ENCODE measurements at places on chromosomes 12 and 14.

DNA sequence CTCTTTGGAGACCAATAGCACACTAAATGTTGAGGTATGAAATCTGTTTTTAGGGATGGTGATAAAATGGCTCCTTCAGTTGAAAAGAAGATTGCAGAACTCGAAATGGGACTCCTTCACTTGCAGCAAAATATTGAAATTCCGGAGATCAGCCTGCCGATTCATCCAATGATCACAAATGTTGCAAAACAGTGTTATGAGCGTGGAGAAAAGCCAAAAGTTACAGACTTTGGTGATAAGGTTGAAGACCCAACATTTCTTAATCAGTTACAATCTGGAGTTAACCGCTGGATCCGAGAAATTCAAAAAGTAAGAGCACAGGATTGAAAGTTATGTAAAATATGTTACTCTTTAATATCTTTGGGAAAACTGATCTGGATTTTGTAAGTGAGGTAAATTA lies 15.3 kb downstream of the DYNC1H1 start:
- no peak for DNase-seq

GRCh38 chr12:21852251-21852650 lies 77.7 kb upstream of the KCNJ8 start:
- DNase-seq: no peak

DNA sequence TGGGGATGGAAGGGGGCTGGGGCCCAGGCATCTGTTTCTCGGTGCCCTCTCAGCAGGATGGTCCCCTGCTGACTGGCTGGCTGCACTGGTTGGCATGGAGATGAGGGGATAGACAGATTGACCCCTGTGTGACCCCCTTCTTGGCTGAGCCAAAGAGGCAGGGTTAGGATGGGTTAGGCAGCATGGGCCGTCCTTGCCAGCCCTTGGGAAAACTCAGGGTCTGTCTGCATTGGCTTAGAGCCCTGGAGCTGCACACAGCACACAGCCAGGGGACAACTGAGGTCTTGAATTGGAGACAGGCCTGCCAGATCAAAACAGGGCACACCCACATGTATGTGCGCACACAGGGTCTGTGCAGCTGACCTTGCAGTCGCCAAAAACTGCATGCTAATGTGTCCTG lies 11.2 kb upstream of the LRP1-AS start:
- no peak for DNase-seq

DNA sequence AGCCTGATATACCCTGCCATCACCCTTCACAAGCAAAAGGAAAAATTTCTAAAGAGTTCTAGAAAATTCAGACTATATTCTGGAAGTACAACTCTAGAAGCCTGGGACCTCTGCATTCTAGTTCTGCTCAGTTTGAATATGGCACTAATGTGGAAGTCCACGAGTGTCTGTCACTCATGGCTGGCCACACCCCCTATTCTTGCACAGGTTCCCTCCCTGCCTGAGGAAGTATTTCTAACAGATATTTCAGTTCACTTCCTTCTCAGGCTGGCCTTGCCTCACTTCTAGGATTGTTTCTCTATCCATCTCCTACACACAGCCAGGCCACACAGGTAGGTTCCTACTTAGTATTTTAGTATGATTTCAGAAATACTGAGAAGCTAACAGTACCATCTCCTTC lies 67.4 kb downstream of the PHLDA1 start:
- no peak for DNase-seq

DNA sequence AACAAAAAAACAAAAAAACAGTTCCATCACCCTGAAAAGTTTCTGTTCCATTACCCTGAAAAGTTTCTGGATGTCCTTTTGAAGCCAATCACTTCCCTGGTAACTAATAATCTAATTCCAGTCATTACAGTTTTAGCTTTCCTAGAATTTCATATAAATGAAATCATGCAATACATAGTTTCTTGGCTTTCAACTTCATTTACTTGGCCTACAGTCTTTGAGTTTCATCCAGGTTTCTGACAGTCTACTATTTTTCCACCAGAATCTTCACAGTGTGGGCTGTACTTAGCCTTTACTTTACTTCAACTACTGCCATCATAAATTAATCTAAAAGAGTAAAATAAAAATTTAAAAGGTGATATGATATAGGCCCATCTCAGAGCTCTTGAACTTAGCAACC lies 55.5 kb downstream of the RPS6KA5 start:
- DNase-seq: no peak

- no peak for DNase-seq
Observed at GRCh38 chr14:74085047-74085637, 386 bp downstream of the LIN52 start.

DNA sequence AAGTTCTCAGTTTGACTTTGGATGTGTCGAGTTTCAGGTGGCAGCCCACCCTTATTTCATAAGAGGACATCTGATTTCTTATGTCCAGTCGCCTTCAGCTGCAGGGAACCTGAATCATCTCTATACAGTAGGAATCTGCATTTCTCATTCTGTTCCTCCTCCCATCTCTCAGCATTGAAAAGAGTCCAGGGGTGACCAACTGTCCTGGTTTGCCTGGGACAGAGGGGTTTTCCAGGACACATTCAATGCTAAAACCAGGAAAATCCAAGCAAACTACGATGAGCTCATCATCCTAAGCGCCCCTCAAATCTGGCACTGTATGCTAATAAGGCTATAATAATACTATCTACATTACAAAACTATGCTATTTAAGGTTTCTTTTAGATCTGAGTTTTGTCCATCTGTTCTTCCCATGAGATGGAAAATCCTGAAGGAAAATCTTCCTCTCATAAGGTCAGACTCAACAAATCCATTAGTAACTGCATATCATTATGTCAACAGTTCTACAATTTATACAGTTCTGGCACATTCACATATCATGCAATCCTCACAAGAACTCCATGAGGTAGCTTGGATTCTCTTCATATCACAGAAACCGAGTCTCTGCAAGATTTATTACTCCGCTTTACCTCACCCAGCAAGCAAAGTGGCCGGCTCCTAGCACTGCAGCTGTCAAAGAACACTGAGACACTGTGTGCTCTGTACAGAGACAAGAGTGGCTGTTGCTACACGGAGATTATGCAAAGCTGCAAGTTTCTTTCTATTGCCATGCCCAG lies 15.6 kb upstream of the CALM1 start:
- no peak for DNase-seq

DNA sequence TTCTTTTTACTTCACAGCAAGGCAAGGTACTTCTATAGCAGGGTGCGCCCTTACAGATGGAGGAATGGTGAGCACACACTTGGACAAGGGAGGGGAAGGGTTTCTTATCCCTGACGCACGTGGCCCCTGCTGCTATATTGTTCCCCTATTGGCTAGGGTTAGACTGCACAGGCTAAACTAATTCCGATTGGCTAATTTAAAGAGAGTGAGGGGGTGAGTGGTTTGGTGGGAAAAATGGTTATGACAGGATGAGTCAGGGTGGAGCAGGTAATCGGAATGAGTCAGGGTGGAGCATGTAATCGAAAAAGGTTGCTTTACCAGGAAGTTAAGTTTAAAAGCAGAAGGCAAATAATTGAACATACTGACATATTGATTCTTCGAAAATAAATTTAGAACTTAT lies 23.7 kb upstream of the RAB21 start:
- DNase-seq: no peak

DNA sequence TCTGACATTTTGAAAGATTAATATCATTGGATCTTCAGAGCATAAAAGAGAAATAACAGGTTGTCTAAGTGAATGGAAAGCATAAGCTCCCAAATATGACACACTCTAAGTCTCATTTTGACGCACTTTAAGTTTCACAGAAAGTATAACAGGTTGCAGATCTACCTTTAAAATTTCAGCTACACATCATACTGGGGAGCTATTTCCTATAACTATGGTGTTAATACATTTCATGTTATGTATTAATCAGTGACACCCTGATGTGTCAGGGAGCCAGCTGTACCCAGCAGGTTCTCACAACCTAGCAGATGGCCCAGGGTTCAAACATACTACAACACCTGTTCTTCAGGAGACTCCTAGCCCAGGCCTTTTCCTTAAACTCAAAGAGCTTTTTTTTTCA lies 31.1 kb upstream of the TMX1 start:
- DNase-seq: no peak

DNA sequence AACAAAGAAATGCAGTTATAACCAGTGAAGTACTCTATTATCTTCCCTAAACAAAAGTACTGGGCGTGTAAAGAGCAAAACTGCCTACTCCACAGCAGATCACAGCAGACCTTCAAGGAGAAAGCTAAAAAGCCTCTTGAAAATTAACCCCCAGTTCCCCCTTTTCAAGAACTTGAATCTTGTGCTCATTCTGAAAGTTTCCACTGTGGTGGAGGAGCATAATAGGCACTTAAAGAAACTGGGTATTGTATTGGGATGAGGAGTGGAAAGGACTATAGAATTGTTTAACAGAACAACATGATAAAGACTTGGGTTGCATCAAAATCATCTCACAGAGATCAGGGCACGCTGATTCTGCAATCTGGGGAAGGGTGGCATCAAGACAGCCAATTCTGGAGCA lies 51.1 kb downstream of the SLC25A47 start:
- DNase-seq: no peak

GRCh38 chr14:25463480-25463879 lies 413.5 kb upstream of the STXBP6 start:
- no peak for DNase-seq

- no peak for DNase-seq
Observed at GRCh38 chr14:92223025-92223424, 99.9 kb upstream of the SLC24A4 start.

- DNase-seq: no peak
Observed at GRCh38 chr12:115354007-115354890, 670.3 kb upstream of the TBX3 start.

DNA sequence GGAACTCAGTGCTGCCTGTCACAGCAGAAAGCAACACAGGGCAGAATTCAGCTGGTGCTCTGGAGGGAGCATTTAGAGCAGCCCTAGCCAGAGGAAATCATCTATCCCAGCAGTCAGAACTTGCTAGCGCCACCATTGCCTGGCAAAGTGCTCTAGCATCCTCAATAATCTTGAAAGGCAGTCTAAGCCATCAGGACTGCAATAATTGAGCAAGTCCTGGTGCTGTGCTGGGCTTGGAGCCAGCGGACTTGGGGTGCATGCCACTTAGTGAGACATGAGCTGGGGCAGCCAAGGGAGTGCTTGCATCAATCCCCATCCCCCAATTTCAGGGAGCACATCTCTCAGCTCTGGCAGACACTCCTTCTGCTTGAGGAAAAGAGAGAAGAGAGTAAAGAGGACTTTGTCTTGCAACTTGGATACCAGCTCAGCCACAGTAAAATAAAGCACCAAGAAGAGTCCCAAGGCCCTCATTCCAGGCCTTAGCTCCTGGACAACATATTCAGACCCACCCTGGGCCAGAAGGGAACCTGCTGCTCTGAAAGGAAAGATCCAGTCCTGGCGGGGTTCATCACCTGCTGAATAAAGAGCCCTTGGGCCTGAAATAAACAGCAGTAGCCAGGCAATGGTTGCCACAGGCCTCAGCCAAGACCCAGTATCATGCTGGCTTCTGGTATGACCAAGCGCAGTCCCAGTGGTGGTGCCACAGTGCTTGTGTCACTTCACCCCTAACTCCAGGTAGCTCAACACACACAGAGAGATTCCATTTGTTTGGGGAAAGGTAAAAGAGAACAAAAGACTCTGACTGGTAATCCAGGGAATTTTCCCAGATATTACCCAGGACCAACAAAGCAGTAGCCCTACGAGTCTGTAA lies 44.5 kb upstream of the ZDHHC17 start:
- no peak for DNase-seq

DNA sequence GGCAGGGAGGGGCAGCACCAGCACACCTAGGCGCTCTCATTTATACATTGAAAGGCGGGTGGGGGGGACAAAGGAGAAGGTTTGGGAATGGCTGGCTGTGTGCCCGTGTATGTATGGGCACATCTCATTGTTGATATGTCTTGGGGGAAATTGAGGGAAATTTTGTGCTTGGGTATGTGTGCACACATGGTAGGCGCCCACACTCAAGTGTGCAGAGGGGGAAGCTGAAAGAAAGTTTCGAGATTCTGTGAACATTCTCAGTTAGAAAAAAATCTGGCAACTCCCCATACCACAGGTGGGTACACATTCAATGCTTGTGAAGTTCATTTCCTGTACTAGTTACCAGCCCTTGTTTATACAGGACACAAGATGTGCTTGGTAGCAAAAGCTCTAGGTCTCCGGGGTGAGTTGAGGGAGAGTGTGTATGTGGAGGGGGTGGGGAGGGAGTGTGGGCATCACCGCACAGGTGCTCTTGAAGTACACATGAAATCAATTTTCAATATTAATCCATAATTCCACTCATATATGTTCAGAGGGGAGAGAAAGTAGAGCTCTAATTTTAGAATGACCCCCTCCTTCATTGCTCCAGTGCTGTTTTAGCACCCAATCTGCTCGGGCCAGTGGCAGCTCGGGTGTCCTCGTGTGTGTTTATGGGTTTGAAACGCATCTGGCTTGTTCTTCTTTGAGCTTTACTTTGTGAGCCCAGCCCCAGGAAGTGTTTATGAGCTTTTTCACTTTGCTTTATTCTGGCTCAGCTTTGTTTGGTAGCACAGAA lies 286.0 kb downstream of the ZFP36L1 start:
- no peak for DNase-seq

DNA sequence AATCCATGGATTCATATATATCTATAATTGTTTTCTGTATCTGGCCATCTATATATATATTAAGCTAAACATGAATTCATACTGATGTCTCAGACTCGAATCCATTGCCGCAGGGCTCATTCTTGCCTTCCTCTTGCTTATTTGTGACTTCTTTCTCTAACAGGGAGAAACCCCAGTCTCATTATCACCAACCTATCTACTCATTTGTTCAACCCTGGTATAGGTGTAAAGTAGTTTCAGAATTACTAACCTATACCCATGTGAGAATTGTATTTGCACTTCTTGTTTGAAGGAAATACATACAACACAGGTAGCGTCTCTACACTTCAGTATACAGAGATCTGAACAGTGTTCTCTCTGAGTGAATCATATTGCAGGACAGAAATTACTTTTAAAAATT lies 77.7 kb downstream of the PTPN11 start:
- DNase-seq: no peak

DNA sequence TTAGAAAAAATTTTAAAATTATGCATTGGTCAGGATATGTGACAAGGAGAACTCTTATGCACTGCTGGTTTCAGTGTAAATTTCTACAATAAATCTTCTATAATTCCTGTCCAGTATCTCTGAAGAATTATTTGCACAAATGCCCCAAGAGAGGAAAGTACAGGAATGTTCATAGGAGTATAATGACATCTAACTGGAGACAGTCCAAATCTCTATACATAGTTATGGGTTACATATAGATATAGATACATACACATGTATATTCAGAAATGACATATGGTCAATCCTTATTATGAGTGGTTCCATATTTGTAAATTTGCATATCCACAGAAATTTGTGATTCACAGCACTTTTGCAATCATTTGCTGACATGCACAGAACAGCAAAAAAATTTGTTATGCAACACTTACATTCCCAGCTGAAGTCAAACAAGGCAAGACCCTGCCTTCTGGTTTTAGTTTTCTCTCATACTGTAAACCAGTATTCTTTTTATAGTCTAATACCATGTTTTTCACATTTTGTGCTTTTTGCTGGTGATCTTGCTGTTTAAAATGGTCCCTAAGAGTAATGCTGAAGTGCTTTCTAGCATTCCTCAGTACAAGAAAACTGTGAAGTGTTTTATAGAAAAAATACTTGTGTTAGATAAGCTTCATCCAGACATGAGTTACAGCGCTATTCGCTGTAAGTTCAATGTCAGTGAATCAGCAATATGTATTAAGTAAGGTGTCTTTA lies 103.8 kb downstream of the SLC16A7 start:
- DNase-seq: no peak

Data from effector memory CD4-positive, alpha-beta T cell (primary cell).